ENCODE measurements at places on chromosomes 1 and 21.

GRCh38 chr21:27301220-27301619, 334.3 kb upstream of the ADAMTS5 start:
- no peak for DNase-seq

GRCh38 chr1:226054519-226055327, 7.8 kb upstream of the H3-3A start:
- no peak for DNase-seq

DNA sequence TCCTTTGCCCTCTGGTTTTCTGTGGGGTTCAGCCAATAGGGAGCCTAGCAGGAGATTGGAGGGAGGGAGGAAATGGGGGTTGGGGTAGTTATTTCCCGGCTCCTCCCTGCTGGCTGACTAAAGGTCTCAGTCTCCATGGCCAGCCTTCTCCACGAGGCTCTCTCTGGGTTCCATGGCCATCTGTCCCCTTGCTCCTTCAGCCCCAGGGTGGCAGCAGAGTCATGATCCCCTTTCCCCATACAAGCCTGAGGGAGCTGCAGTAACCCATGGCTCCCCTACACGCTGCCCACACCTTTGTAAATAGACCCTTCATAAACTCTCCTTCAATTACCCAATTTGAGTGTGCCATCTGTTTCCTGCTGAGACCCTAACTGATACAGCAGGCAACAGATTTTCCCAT, 176.1 kb upstream of the CSF3R start:
- no peak for DNase-seq

- no peak for DNase-seq
Observed at GRCh38 chr21:44442266-44443125, 12.8 kb upstream of the LRRC3 start.

GRCh38 chr1:197100677-197101076, 33.6 kb upstream of the F13B start:
- no peak for DNase-seq

DNA sequence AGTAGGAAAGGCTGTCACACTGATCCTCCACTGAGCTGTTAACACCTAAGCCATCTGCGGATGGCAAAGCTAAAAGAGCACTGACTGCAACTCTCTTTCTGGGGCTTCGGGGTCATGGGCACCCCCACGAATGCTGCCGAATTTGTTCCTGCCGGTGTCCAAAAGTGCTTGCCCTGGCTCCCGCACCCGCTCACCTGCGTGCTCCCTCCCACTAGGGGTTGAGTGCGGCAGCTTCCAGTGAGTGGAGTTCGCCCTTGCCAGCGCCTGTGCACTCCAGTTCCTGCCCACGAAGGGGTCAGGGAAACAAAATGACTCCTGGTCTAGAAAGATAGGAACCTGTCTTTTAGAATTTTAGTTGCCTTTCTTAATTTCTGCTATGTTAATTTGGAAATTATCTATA, 78.7 kb downstream of the IFI44 start:
- no peak for DNase-seq

Measured in AG08395 (cell line).